Muscle of arm (tissue), 14 donors: ENCODE measurements at places on chromosomes 2 and 18.

DNA sequence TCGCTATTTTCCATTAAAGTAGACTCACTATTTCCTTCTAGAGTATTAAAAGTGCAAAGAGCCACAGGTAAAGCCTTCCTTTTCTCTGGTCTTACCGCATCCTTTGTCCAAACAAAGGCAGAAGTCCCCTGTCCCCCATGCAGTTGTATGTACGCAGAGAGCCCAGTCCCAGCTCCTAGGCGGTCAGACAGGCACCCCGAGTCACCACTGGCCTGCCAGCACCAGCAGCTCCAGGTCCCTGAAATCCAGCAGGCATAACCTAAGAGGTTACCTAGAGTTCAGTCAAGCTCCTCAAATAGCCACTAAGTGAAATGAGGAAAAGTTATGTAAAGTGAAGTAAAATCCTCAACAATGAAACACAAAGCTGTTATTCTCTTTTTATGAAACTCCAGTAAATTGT is 60.4 kb upstream of the TWIST2 start:
- DNase-seq: no peak

DNA sequence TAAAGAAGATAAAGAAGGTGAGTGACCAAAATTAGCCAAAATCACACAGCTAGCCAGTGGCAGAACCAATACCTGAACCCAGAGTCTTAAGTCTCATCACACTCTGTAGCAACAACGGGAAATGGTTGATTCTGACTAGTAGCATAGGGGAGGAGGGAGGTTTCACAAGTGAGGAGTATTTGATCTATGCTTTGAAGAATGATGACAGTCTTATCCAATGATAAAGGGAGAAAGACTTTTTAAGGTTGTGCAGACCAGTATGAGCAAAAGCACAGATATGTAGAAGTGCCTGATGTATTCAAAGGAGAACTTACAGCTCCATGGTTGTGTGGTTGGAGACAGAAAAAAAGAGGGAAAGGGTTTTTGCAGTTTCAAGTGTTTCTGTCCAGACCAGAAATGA is 50.7 kb upstream of the LINC00305 start:
- no peak for DNase-seq

GRCh38 chr2:136932700-136933099 is 167.4 kb downstream of the THSD7B start:
- no peak for DNase-seq

GRCh38 chr18:27616324-27616723 is 431.2 kb upstream of the CHST9 start:
- DNase-seq: no peak

DNA sequence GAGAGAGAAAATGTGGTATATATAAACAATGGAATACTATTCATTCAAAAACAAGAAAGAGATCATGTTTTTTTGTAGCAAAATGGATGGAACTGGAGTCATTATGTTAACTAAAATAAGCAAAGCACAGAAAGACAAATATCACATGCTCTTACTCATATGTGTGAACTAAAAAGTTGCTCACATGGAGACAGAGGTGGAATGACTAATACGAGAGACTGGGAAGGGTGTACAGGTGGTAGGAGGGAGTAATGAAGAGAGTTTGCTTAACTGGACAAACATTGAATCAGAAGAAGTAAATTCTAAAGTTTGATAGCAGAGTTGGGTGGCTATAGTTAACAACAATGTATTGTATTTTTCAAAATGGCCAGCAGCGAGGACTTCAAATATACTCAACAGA is 1080.7 kb upstream of the CHAC2 start:
- no peak for DNase-seq

DNA sequence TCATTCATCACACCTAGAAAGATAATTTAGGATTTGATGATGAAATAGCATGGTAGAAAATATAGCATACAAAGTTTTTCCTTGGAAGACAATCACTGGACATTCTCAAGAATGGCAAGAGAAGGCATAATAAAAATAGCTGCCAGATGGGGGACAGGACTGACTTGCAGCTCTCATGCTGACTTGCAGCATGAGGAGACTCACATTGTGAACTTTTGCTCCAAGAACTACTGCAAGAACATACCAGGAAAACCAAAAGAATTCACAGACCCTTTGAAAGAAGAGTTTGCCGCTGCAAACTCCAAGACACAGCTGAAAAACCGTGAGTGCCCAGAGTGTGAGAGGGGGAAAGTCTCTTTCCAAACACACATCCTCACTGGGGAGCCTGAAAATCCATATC is 47.0 kb downstream of the CRYGD start:
- DNase-seq: no peak

GRCh38 chr2:153004627-153005026 is 286.2 kb downstream of the ARL6IP6 start:
- DNase-seq: no peak

- no peak for DNase-seq
Observed at GRCh38 chr2:171178993-171179392, 18.3 kb upstream of the TLK1 start.

- DNase-seq: no peak
Observed at GRCh38 chr18:78735131-78736014, 244.2 kb upstream of the SALL3 start.

DNA sequence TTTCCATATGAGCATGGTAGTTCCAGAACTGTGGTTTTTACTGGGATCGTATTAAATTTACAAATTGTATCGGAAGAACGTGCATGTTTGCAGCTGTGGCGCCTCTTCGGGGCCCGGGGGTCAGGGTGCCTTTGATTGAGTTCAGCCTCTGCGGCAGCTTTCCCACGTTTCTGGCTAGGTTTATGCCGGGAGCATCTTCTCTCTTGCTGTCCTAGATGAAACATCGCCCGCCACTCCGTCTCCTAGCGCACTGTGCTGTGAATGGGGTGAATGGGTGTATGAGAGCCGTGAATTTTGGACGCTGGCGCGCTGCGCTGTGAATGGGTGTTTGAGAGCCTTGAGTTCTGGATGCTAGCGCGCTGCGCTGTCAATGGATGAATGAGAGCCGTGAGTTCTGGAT is 12.3 kb downstream of the PDCD1 start:
- no peak for DNase-seq
